NCI-H1930 (cell line): ENCODE measurements at places on chromosomes 3 and 15.

GRCh38 chr15:62428851-62429598, 263.9 kb upstream of the C2CD4B start:
- no peak for DNase-seq

DNA sequence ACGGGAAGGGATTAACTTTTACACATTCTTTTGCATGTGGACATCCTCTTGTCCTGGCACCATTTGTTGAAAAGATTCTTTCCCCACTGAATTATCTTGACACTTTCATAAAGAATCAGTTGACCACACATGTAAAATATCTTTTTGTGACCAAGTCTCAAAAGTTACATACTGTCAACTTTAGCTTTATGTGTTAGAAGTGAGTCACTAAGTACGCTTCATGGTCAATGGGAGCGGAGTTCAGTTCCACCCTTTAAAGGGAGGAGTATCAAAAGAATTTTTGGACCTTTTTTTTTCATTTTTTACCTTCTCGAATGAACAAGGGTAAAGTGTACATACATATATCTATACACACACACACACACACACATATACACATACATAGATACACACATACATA, 35.4 kb downstream of the MAPK6 start:
- DNase-seq = no peak

DNA sequence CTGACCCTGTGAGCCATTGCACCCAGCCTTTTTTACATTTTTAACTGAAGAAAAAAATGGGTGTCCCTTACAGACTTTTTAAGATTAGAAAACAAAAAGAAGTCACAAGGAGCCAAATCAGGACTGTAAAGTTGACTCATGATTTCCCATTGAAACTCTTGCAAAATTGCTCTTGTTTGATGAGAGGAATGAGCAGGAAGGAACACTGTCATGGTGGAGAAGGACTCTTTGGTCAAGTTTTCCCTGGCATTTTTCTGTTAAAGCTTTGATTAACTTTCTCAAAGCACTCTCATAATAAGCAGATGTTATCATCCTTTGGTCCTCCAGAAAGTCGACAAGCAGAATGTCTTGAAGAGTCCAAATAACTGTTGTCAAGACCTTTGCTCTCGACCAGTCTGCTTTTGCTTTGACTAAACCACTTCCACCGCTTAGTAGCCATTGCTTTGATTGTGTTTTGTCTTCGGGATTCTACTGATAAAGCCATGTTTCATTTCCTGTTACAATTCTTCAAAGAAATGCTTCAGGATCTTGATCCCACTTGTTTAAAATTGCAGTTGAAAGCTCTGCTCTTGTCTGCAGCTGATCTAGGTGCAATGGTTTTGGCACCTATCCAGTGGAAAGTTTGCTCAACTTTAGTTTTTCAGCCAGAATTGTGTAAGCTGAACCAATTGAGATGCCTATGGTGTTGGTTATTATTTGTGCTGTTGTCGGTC, 369.4 kb downstream of the MAGI1 start:
- no peak for DNase-seq

DNA sequence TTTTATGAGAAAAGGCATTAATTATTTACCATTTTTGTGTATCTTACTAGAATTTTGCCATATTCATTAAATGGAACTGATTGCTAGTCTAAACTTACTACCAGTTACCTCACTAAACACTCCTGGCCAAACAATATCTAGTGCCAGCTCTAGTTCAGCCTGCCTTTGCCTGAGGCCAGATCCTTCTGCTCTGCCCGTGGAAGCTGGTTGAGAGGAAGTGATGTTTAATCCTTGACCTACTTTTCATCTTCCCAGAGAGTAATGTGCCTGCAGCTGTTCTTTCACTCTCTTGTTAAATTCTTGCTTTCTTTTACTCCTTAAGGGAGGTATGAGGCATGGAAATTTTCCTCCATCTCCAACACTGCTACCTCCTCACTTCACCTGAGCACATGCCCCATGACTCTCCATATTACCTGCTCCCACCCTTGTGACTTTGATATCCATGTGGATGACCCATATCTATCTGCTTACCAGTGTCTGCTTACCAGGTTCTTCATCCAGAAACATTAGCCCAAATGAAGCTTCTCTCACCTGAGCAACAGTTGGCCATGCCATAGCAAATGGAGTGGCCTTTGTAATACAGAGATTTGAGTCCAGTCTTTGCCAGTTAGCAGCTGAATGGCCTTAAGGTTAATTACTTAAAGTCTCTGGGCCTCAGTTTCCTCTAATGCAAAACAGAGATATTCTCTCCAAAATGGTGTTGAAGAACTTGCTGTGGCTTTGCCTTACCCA, 53.4 kb downstream of the UBE2E1 start:
- DNase-seq = no peak

GRCh38 chr3:50192689-50193141, 1.3 kb downstream of the GNAT1 start:
- DNase-seq = peak; percentile 31

DNA sequence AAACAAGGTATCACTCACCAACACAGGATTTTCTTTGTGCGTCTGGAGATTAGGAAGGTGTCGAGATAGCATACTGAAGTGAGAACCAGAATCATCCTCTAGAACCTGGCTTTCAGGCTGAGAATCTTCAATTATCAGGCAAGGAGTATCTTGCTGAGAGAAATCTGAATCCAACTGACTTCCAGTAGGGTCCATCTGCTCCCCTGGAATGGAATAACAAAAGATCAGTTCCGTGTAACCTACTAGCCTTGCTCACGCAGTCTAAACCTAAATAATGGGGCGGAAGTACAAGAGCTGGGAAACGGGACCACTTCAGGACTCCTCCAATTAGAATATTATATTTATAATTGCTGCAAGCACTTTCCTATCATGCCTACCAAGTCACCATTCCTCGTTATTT, 690 bp downstream of the TP53BP1 start:
- DNase-seq = no peak

GRCh38 chr15:80556694-80557367, 138.3 kb upstream of the ABHD17C start:
- DNase-seq = no peak

GRCh38 chr3:33750211-33750548, 32.1 kb upstream of the CLASP2 start:
- DNase-seq = no peak

- DNase-seq = peak; percentile 68
Measured at GRCh38 chr3:190120269-190121060, at the start of gene P3H2. TSS of gene P3H2 (minus strand) at chr3:190120897. CDS start at chr3:190120731, 166 bp downstream.

GRCh38 chr3:23659274-23659673, 146.5 kb upstream of the UBE2E1 start:
- DNase-seq = no peak

GRCh38 chr3:125594125-125594524, 1.2 kb downstream of the OSBPL11 start:
- DNase-seq = no peak

DNA sequence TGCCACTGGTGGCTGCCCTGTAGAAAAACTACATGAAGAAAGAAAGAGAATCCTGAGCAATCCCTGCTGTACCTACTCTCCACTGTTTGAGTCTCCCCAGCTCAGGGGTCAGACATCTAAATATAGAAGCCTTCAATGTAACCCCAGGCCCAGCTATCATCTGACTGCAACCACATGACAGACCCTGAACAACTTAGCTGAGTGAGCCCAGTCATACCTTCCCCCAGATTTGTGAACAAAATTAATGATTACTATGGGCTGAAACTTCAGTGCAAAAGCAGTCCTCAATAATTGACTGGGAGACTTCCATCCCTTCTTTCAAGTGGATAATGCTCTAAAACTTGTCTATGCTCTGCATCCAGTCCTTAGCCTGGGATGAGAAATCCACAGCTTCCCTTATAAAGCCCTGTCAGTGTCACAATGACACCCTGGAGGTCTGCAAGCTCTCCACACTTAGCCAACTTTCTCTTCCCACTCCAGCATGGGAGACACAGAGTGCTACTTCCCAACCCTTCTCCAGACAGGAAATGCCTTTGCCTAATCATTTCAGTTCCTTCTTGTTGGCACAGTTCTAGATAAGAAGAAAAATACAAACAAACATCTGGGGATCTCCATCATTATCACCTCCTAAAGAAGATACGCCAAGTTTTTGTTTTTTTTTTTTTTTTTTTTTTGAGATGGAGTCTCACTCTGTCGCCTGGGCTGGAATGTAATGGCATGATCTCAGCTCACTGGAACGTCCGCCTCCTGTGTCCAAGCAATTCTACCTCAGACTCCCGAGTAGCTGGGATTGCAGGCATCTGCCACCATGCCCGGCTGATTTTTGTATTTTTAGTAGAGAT, 198.5 kb upstream of the GADL1 start:
- DNase-seq = no peak
